HuH-7 (cell line): ENCODE measurements at places on chromosomes 4 and X.

DNA sequence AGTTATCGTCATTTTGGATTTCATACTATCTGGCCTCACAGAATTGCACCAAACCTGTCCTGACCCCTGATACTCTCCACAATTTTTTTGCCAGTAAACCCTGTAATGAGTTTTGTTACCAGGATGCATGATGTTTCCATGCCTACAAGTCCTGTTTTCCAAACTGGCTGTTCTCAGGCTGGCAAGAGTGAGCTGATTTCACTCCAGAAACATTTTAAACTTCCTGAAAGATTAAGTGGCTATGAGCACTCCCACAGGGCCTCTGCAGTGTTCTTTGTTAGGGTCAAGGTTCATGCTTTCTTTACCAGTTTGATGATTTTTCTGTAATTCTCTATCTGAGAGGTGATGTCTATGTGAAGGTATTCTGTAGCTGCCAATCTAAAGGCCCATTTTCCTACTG lies 31.7 kb upstream of the PDLIM3 start:
- DNase-seq: no peak

- no peak for DNase-seq
Measured at GRCh38 chrX:49066278-49066677, 7.5 kb downstream of the CCDC120 start.

- DNase-seq: no peak
Measured at GRCh38 chr4:127482049-127482448, 150.7 kb upstream of the INTU start.

DNA sequence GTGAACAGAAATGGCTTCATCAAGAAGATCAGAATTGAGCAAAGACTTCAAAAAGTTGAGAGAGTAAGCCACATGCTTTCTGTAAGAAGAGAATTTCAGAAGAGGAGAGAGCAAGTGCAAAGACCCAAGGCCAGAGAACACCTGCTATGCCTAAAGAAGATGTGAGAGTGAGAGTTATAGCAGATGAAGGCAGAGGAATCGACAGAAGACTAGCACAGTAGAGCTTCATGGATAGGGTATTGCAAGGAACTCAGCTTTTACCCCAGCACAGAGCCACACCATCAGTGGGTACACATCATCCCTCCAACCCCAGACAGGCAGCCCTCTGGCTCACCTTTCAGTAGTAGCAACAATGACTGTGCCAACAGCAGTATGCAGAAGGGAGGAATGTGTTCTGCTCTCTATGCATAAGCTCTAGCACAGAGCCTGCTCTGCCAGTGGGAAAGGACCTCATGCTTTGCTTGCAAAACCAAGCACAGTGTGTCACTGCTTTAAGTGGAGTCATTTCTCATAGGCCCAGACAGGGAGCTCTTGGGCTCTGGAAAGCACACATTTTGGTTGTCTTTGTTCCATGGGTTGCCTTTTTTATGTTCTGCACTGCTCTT lies 318.6 kb downstream of the NAF1 start:
- no peak for DNase-seq

DNA sequence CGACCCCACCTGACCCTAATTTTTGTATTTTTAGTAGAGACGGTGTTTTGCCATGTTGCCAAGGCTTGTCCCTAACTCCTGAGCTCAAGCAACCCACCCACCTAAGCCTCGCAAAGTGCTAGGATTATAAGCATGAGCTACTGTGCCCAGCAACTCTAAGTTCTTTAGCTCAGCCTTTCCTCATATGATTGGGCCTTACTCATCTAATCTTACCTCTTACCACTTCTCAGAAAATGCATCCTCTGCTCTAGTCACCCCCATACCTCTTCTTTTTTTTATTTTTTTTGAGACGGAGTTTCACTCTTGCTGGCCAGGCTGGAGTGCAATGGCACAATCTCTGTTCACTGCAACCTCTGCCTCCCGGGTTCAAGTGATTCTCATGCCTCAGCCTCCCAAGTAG lies 35.6 kb upstream of the UGDH start:
- no peak for DNase-seq

DNA sequence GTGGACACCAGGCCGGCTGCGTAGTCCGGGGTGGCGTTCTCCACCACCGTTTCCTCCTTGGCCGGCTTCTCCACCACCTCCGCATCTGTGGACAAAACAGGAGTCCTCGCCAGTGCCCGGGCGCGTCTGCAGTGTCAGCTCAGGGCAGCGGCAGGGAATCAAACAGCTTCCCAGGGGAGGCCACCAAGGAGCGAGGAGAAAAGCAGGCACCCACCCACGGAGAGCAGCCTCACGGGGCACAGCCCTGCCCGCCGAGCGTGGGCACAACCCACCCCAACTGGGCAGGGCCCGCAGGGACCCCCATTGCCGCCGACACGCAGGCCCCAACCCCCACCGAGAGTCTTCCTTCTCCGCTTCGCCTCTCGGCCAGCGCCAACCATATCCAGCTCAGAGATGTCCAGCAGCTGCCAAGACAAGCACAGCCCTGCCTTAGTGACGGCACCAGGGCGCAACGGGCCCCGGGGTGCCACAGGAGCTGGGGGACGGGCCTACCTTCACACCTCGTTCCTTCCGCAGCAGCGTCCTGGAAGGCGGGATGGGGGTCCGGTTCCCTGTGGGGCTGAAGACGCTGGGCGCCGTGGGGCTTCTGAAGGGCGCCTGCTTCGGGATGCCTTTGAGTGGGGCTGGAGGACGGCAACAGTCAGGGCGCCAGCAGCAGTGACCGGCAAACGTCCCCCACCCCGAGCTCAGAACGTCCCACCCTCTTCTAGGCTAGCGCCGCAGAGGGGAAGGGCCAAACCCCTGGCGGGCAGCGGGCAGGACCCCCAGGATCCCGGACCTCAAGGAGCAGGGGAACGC lies 22.8 kb downstream of the NELFA start:
- DNase-seq: no peak

DNA sequence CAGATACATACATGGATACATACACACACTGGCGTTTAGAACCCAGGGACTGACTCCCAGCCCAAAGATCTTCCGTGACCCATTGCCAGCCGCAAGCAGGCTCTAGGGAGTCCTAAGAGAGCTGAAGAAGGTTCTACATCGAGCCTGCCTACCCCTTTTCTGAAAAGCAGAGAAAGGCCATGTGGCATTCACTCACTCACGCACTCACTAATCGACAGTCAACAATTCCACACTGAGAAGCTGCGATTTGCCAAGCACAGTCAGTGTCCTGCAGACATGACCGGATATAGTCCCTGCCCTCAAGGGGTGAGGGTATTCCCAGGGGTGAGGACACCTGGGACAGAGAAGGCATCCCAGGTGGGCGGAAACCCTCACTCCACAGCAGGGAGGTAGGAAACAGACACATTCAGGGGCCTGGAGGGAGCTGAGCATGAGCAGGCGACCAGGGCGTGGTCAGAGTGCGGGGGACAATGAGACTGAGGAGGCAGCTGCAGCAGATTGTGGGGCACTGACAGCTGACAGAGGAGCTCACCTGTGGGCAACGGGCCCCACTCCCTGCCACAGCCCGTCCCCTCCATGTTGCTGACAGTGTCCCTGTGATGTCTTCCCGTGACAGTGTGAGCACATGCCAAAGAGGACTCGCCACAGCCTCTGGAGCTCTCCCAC lies 13.2 kb upstream of the MAN2B2 start:
- no peak for DNase-seq

GRCh38 chrX:10981506-10981905 lies 129.6 kb upstream of the HCCS start:
- no peak for DNase-seq

DNA sequence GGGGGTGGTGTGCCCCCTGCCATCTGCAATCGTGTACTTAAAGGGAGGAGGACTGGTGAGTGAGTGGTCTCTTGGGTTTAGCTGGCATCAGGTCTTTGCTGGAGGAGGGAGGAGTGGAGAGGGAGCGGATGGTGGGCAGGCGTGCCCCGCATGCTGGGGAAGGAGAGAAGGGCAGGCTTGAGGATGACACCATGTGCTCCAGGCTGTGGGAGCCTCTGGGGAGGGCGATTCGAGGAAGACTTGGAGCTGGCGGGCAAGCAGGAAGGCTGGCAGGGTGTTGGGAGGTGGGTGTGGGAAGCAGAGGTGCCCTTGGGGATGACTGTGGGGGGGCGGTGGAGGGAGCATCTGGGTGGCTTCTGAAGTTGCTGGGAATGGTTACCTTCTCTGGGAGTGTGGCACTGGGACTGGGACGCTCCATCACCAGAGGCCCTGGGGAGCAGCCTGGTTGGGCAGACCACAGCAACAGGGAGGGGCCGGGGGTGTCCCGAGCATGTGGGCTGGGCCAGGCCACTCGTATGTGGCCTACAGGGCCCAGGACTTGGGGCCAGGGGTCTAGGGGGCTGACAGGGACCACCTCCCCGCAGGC lies 30.8 kb upstream of the AFAP1 start:
- no peak for DNase-seq
